Hematopoietic multipotent progenitor cell treated with erythropoietin and hydrocortisone succinate and interleukin-3 and kit ligand, for 17 days (in vitro differentiated cells): ENCODE measurements at places on chromosomes 5 and 9.

DNA sequence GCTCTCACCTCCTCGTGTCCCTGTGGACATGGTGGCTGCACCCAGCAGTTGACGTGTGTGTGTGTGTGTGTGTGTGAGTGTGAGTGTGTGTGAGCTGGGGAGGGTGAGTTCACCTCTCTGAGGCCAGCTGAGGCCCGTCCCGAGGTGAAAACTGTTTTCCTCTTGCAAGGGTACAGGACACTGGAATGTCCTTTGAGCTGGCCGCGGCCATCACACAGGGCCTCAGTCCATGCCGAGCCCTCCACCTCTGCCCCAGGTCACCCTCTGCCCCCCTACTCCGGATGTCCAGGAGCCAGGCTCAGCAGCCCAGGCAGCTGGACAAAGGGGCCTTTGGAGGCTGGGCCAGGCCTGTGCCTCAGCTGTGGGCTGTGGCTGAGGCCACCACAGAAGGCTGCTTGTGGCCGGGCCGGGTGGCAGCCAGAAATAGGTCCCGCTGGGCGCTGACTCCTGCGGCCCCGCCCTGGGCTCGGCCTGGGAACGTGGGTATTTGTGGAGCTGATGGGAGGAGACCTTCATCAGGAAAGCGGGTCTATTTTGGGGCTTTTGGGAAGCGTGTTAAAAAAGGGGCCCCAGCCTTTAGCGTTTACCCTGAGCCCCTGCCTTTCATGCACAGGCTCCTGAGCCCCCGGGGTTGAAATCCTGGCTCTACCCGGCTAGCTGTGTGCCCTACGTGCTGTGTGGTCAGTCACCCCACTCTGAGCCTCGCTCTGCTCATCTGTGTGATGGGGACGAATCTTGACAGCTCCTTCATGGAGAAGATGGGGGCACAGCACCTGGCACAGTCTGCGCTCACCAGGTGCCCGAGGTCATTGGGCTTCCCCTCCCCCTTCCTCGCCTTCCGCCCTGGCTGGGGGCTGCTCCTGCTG lies 75.1 kb upstream of the IER5L start:
- DNase-seq: no peak

DNA sequence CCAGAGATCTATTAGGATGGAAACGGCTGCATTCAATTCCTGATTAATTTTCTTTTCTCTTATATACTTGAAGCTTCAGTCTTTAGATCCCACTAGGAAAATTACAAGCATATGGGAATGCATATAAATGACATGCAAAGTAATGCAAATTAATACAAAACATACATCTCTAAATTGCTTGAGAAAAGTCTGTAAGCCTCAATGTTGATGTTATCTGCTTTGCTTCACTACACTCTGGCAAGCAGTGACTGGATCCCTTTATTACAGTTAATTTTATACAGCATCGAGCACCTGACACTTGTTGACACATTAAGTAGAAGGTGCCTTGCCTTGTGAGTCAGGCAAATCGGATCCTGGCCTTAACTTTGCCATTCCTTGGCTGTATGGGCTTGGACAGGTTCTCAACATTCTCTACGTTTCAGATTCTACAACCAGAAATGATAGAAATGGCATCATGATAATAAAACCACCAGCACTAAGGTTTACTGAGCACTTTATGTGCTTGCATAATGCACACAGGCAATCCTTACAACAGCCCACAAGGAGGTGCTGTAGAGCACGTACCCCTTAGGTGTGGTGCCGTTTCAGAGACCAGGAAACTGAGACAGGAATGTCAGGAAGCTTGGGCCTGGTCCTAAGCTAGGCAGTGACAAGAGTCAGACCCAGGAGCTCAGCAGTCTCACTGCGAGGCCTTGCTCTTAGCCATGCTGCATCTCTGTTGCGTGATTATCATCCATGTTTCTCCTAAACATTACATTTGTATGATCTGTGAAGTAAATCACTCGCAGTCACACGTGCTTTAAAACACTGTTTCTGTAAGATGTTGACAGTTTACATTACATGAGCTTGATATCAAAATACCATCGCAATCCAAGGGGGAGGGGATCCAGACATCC lies 2.7 kb downstream of the GCNT4 start:
- DNase-seq: peak; percentile 52

DNA sequence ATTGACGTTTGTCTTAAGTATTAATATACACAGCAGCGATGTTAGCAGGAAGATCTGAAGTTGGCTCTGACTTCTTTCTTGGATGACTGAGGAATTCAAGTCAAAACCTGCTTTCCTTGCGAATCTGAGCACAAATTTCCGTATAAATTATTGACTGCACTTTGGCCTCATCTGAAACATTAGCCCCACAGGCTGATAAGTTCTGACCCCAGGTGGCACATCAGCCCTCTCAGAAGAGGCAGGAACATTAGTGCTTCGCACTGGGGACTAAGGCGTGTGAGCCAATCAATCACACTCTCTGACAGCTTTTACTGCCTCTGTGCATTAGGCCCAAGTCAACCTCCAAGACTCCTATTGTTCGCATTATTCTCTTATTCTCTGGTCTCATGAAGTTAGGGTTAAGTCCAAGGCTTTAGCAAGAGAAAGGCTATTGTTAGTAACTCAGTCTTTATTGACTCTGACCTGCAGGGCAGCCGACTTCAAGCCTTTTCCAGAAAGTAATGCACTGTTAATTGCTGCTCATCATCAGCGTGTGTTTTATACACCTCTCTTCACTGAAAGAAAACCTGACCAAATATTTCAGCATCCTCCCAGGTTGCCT lies 84.2 kb downstream of the ZNF608 start:
- DNase-seq: no peak

GRCh38 chr5:58751222-58751837 lies 168.5 kb downstream of the RAB3C start:
- no peak for DNase-seq

GRCh38 chr9:3783156-3783555 lies 257.4 kb upstream of the RFX3 start:
- DNase-seq: no peak

DNA sequence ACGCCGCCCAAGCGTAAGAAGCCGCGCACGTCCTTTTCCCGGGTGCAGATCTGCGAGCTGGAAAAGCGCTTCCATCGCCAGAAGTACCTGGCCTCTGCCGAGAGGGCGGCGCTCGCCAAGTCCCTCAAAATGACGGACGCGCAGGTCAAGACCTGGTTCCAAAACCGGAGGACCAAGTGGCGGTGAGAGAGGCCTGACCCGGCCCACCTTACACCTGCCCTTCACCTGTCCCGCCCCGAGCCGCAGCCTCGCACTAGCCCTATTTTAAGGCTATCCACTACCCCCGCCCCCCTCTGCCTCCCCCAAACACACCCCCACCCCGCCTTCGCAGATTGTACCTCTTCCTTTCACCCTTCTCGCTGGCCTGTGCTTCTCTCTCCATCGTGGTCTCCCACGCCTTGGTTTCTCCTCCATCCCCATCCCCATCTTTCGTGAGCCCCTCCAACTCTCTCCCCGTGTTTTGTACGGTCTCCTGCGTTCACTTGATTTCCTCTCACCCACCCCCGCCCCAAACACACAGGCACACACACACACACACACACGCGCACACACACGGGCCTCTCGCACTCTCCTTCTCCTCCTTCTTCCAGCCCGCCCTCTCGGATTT lies 1.3 kb downstream of the TLX3 start:
- DNase-seq: no peak

GRCh38 chr9:108469654-108470053 lies 386.1 kb downstream of the ACTL7B start:
- no peak for DNase-seq

DNA sequence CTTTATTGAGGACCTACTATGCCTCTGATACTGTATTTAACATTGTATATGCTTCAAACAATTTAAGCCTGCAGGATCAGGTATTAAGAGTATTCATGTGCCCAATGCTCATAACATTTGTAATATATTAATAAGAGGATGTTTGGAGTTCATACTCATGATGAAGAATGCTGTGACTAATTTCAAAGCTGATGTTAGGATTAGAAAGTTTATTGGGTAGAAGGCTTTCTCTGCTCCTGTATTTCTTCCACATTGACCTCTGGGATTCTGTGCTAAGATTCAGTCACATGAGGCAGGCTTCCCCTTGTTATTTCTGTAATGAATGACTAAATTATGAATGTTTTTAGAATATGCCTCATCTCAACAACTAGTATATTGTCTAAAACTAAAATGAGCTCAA lies 456.4 kb downstream of the NFIB start:
- DNase-seq: no peak

DNA sequence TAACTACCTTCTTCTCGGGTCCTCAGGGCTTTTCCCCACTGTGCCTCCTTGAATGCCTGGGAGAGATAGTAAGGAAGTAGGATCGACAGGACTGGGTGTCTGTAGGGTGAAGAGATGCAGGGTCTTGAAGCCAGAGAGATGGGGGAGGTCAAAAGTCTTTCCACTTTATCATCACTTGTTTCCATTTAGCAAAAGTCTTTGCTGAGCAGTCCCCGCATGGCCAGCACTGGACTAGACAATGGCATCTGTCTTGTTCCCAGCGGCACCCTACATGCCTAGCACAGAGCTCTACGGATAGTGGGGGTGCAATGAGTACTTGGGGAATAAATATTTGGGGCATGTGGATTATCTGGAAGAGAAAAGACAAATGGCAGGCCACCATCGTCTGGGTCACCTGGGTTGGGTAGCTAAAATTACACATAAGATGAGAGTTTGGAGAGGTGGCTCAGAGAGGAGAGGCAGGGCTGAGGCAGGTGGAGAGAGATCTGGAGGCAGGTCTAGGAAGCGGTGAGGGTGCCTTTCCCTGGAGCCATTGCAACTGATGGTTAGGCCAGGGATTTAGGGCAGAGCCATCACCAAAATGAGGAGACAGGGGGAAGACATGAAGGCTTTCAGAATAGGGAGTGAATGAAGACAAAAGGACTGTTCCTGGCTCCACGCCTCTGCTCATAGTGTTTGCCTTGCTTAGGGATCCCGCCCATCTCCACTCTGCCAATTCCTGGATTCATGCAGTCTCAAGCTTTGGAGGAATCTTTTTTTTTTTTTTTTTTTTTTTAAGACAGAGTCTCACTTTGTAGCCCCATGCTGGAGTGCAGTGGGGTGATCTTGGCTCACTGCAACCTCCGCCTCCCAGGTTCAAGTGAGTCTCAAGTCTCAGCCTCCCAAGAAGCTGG lies 250.8 kb upstream of the KLF4 start:
- DNase-seq: no peak

DNA sequence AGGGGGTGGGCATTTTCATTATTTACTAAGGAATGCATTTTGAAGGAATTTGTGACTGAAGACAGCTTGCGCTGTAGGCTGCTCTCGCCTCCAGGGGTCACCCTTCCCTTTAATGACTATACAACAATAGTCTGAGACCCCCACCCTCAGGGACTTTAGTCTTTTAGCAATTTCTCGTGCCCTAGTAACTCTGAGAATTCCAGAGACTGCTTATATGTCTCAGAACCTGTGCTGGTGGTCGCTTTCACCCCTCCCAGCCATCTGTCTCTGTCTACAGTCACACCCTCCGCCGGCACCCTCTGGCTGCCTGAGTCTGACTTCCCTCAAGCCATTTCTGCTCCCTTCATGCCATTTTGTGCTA lies 671.4 kb downstream of the NR2F1-AS1 start:
- DNase-seq: no peak

DNA sequence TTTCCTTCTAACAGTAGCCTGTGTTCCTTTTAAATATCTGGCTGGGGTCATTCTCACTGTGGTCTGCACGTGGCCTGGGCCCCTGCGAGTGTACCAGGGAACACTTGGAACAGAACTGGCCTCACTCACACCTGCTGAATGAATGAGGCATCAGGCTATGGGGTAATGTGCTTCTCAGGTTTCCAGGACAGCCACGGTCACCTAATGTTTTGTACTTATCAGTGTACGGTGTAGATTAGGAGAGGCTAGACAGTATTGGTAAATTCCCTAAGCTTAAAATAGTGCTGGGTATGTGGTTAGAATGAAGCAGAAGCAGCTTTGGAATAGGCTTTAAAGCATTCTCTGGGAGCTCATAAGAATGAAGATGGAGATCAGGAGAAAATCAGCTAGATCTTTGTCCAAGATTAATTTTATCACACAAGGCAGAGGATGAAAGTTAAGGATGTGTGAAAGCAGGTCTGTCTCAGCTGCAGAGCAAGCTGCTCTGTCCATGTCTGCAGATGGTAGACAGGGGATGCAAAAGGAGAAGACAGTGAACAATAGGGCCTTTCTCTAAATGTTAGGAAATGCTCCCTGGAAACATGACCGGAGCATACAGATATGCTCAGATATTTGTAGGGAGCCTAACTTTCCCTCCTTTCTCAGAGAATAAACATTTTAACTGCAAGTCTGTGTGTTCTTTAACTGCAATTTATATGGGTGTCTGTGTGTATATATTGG lies 267.5 kb downstream of the NR3C1 start:
- DNase-seq: no peak

DNA sequence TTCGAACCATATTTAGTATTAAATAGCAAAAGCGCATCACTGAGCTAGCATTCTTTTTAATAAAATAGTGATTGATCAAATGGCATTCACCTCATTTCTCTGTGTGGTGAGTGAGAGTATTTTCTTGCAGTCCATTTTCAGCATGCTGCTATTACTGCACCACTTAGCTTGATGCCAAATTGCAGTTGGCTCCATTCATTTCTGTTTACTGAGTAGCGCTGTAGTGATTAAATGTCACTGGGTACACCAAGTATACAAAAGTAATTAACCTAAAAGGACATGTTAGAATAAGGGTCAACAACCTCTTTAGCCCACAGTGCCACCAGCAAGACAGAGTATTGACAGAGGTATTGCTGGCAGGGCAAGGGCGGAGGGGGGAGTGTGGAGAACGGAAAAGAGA lies 122.0 kb downstream of the TLE4 start:
- DNase-seq: no peak

DNA sequence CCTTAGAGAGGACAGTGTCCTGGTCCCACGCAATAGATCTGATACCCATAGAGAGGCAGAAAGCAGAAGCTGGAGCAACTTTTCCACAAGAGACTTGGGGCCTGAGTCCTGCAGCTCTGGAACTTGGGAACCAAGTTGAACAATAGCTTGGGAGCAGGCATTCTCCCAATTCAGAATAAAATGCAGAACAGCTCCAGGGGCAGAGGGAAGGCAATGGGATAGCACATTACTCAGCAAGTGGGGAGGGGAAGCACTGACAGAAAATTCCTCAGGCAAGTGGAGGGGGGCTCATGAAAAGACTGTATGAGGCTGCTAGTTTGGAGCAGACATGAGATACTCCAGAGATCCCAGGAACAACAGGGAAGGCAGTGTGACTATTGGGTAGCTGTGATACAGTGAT lies 513.6 kb downstream of the HINT1 start:
- DNase-seq: no peak

DNA sequence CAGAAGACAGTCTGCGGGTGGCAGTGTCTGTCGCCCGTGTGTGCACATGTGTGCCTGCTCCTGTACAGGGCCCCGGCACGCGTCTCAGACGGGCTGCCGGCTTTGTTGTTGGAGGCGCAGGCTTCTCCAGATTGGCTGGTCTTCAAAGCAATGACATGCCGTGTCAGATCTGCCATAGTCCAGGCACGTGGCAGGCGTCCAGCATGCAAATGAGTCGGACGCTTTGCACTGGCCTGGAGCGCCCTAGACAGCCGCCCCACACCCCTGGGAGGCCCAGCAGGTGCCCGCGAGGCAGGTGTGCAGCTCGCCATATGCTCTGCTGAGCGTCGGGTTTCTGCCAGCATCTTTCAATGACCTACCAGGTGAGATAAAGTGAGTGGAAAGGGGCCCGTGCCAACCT lies 71.5 kb downstream of the GADD45G start:
- DNase-seq: no peak
